ENCODE measurements at places on chromosomes 5 and 9.

GRCh38 chr9:114055061-114055460 lies 23.0 kb downstream of the AMBP start:
- no peak for DNase-seq

DNA sequence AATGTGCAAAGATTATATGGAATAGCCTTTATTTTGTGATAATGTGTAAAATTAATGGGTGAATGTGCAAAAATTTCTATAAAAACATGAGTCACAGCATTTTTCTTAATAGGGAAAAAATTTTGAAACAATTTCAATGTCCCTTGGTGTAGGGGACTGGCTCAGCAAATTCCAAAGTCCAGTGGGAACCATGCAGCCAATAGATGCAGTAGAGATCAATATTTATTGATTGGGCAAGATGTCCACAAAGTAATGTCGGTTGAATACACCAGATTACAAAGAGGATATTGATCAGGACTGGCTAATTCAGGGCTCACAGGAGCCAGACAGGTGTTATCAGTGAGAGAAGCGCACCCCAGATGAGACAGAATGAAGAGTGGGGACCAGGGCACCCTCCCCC lies 62.5 kb downstream of the AMBP start:
- DNase-seq: no peak

DNA sequence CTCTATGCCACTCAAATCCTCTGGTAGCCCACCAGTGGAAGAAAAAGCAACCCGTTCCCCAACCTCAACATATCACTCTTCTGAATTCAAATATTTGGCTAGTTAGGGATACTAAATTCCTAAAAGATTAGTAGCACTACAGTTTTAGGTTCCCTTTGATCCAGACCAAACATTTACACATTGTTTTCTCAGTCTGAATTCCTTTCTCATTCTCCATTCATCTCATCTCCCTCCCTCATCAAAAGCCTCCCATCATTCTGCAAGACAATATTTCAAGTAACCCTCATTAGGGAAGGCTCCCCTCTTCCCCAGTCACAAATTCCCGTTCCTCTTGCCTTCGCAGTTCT lies 26.3 kb downstream of the ADAM19 start:
- no peak for DNase-seq

GRCh38 chr9:133807037-133807436 lies 68.9 kb upstream of the SARDH start:
- DNase-seq: no peak

- no peak for DNase-seq
Observed at GRCh38 chr5:144060598-144060997, 109.9 kb downstream of the YIPF5 start.

DNA sequence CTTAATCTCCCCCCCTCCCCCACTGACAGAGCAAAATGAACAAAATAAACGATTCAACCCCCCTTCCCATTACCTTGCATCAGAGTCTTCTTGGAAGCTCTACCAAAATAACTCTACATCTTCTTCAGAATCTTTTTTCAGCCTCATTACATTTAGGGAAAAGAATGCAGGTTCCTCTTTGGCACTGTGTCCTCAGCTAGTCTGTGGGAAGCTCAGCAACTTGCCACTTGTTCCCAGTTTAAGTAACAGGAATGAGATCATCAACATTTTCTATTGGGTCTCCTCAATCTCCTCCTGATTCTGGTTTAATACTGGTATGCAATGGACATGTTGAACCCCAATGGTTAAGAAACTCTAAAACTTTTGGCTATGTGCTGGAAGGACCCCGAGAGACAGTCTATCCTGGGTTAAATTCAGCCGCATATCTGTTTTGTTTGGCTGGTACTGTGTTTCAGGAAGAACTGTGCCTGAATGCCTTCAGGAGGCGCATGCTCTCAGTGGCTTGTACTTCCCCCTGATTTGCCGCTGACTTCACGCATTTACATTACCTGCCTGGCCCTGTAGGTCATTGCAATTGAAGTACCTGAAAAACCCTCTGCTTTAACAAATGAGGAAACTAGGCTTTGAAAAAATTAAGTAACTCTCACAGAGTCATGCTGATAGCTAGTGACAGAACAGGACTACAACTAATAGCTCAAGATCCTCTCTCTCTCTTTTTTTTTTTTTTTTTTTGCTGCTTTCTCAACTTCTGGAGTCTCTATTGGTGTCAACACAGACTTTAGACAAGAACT lies 78.1 kb upstream of the HMHB1 start:
- DNase-seq: no peak

DNA sequence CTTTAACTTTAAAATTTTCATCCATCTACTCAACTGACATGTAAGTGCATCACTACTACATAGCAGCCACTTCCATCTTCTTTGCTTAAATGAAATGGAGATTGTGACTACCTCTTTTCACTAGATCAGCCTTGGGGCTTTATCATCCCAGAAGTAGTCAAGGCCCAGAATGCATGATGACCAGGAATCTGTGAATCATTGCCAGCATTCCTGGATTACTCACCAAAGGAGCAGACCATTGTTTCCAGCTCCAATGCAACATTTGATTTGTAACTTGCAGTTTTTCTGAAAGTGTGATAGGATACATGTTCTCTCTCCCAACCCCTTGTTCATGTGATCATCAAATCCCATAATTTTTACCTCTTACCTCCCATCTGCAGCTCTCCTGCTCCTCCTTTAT lies 65.1 kb downstream of the PLPPR1 start:
- DNase-seq: no peak

DNA sequence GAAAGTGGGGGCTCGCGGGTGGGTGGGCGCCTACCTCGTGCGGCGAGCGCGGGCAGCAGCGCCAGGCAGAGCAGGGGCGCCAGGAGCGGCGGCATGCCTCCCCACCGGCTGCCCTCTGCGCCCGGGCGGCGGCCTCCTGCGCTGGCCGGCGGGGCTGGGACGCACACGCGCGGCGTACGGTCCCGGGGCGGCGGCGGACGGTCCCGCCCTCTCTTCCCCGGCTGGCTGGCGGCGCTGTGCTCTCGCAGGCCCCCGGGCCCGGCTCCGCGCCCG lies 220 bp downstream of the NOTCH1 start:
- no peak for DNase-seq

DNA sequence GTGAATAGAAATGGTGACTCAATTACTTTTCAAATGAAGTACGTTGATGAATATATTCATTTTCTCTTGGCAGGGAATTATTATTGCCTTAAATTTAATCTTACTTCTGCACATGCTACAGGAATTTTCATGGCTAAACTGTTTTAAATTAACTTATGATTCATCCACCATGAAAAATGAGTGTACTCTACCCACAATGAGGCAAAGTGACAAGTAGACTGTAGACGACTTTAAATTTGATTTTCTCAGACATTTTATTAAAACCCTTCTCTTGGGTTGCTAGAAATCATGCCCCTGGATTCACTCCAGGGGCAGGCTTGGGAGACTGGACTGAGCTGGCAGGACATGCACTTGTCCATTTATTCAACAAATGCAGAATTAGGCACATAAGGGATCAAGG lies 23.5 kb upstream of the ERAP2 start:
- DNase-seq: no peak

DNA sequence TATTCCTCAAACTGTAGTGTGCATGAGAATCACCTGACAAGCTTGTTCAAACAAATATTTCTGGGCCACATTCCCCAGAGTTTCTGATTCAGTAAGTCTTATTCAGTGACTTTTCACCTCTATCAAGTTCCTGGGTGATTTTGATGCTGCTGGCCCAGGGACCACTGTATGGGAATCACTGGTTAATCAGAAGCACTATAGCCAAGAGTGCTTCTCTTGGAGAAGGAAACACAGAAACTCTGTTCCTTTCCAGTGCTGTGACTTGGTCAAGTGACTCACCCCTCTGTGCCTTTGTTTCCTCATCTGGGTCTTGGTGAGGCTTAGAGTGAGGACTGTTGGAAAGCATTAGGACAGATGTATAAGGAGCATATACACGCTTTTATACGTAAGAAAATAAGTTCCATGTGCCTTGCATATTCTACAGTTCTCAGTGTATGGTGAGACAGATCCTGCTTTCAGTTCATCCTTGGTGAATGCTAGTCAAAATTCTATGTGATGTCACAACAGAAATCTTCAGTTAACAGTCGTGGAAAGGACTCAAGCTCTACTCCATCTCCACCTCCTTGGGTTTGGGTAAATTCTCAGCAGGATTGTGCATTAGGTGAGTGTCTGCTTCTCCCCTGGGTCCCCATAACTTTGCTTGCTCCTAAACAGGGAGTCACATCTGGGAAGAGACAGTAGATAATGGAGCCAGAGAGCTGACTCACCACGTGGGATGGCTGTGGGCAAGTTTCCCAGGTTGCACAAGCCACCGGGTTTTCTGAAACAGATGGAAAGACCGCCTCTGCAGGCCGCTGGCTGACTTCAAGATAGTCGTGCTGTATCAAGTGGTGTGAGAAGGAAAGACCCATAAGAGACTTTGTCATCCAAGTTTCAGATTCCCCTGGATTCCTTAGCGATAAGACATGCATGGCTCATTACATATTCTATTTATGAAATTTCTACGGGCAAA lies 117.0 kb downstream of the NXNL2 start:
- DNase-seq: no peak

GRCh38 chr5:15933259-15934207 lies 246.1 kb downstream of the MARCHF11 start:
- no peak for DNase-seq

DNA sequence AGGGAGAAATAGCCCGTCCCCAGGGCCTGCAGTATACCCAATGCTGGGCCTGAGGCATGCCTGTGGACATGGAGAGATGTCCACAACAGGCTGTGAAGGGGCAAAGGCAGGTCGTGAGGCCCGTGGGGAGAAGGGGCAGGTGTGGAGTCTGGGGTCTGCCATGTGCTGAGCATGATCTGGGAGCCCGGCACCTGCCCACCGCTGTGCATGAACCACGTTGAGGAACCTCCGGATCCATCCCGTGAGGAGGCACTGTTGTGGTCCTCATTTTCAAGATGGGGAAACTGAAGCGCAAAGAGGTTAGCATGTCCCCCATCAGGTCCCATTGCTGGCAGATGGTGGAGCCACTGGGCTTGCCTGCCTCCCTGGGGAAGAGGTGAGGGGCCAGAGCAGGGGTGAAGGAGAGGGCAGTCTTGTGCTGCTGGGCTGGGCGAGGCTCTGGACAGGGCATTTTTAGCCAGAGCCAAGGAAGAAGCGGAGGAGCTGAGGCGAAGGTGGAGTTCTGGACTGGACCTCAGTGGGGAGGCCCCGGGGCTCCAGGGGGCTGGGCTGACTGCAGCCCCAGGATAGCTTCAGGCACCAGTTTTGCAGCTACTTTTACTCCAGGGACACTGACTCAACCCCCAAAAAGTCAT lies 46.5 kb downstream of the LRSAM1 start:
- no peak for DNase-seq

DNA sequence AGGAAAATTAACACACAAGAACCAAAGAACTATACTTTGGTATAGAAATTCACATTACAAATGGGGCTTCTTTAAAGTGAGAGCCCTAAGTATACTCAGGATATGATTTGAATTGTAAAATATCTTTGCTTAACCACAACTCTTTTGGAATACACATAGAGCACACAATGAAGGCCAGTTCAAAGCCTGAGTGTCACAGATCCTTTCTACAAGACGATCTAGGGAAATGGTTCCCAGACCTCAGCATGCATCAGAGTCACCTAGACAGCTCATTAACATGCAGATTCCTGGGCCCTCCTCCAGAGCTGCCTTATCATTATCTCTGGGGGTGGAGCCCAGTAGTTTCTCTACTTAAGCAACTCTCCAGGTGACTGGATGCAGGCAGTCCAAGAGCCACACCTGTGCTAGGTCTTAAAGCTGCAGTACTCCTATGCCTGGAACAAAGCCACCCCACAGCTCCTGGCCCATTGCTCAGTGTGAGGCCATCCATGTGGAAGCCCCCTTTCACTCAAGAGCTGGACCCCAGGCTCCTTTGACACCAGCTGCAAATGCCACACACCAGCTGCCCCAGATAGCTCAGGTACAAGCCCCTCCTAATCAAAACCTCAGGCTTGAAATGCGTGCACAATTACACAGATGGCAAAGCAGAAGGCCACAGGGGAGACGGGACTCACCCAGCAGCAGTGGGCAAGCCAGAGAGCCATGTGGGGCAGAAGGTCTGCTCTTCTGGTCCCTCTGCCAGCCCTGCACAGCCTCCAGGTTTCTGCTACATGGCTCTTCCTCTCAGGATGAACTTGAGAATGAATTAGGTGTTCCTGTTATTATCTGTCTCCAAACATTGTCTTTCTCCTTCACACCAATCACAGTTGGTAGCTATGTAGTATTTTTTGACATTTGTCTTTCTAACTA lies 106.1 kb downstream of the SH3TC2 start:
- DNase-seq: no peak

- no peak for DNase-seq
Observed at GRCh38 chr5:157669701-157670097, 1.6 kb upstream of the C5orf52 start.

- DNase-seq: no peak
Observed at GRCh38 chr9:105816981-105817380, 122.6 kb downstream of the TMEM38B start.

DNA sequence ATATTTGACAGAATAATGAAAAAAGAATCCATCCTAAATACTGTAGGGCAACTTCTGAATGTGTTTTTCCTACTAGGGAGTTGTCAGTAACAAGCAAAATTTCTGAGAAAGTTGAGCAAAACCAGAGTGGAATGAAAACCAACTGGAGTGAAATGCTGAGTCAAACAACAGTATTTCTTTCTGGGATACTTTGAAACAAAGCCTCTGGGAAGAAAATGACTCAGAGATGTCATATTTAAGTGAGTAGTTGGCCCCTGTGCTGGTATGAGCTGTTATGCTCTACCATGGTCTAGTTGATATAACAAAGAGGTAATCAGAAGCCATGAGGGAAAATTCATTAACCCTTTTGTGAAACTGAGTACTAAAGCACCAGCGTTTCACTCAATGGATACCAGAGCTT lies 372.1 kb upstream of the C9orf72 start:
- DNase-seq: no peak

Data from GF-D8 (cell line).